ENCODE measurements at places on chromosomes 2 and 18.

GRCh38 chr2:156748221-156748620 lies 312.0 kb downstream of the GPD2 start:
- DNase-seq = no peak

- no peak for DNase-seq
Measured at GRCh38 chr2:168529900-168530561, 74.0 kb downstream of the CERS6 start.

DNA sequence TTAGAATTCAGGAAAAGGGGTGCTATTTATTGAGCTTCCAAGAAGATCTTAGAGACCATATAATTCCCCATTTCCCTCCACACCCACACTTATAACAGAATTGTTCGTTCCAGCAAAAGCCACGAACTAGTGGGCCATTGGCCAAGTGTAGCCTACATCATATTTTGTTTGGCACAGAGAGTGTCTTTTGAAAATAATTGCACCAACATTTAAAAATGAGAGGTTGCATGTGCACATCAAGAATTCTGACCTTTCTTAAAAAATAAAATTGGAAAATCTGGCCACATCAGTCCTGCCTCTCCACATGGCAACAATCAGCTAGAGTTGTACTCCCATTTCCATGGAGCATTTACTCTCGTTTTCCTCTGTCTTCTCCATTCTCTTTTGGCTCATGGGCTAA lies 655.5 kb upstream of the FANCL start:
- no peak for DNase-seq

DNA sequence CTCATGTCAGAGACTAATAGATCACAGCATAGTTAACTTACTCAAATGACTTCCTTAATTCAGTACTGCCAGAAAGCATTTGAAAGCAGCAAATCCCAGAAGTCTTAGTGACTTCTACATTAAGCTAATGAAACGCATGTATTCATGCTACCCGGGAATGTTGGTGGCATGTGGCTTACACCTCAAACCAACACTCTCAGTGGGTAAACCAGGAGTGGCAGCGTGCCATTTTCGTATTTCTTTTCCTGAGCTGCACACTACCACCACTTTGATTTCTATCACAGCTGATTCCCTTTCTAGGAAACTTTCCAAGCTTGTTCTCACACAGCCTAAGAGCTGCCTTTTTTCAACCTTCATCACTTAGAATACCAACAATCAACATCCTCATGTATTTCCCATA lies 646.6 kb downstream of the NRXN1 start:
- DNase-seq = no peak

- no peak for DNase-seq
Measured at GRCh38 chr18:54069729-54070128, 154.7 kb downstream of the MBD2 start.

DNA sequence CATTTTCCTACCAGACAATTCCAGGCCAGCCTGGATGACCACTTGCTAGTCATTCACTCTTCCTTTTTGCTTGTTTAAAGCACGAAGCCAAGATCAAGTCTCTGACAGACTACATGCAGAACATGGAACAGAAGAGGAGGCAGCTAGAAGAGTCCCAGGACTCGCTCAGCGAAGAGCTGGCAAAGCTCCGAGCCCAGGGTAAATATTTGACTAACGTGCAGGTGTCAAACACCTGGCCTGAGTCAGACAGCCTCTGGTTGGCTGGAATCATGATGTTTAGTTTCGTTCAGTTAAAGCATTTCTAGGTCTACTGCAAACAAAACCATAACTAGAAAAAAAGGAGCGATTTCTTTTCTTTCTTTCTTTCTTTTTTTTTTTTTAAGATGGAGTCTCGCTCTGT lies 44.2 kb upstream of the LYPD6B start:
- DNase-seq = no peak

DNA sequence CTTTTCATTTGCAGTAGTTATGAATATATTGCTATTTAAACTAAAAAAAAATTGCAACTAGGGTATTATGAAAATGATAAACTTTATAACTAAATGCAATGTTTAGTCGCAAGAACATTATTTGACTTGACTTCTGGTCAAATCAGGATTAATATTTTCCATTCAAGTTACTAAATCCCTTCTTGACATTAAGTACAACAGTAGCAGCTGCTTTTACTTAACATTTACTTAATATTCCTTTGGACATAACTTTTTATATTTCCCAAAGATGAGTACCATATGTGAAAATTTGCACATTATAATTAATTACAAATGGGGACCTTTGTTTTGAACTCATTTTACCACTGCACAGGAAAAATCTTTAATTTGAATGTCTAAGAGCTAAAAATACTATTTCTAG lies 74.0 kb downstream of the PMS1 start:
- no peak for DNase-seq

GRCh38 chr2:64779117-64779690 lies 125.5 kb upstream of the SERTAD2 start:
- DNase-seq = peak; percentile 92

- DNase-seq = peak; percentile 49
Measured at GRCh38 chr2:101751875-101752619, 54.5 kb downstream of the MAP4K4 start.

GRCh38 chr18:4384932-4385331 lies 70.2 kb downstream of the DLGAP1 start:
- no peak for DNase-seq

- no peak for DNase-seq
Measured at GRCh38 chr18:63150942-63151421, 168.6 kb downstream of the BCL2 start.

GRCh38 chr2:177393203-177393755 lies 706 bp downstream of the AGPS start:
- DNase-seq = peak; percentile 32

GRCh38 chr18:10072671-10073175 lies 158.9 kb downstream of the VAPA start:
- DNase-seq = peak; percentile 64

GRCh38 chr2:23199115-23199918 lies 185.7 kb upstream of the KLHL29 start:
- peak; percentile 55 for DNase-seq

GRCh38 chr2:157441072-157441454 lies 2.8 kb downstream of the CYTIP start:
- no peak for DNase-seq

GRCh38 chr2:146481629-146482028 lies 1363.2 kb upstream of the ACVR2A start:
- peak; percentile 50 for DNase-seq

DNA sequence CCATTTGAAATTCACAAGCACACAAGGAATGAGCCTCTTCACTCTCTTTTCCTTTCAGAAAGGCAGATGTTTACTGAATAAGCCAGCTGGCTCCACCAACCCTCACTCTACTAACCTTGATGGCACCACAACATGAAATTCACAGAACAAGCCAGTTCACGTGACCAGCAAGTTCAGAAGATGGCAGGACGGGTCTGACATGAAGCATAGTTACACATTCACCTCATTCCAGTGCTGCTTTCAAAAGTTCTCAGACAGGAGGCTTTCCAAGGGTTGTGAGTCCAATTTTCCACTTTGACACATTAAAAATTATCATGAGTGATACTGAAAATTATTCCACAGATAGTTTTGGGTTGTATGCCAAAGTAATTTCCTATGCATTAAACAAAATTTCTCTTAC lies 74.2 kb upstream of the MBOAT2 start:
- DNase-seq = no peak

- peak; percentile 48 for DNase-seq
Measured at GRCh38 chr2:12718711-12719399, 2.1 kb downstream of the TRIB2 start.

- DNase-seq = no peak
Measured at GRCh38 chr2:6835467-6835866, 30.2 kb downstream of the CMPK2 start.

DNA sequence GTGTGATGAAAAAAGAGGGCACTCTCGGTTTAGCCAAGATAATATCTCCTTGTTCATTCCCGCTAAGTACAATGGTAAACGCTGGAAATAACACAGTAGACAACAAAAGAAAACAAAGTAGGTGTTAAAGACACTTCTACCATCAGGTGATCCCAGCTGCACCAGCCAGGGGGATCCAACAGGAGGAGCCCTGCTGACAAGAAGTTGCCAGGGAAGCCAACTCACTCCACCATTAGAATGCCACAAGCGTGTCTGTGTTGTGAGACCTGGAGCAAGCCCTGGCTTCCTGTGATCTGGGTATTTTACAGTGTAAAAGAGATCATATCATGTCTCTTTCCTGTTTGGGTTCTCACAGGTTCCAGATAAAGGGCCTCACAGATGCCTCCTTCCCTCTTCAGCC lies 117.0 kb downstream of the GRB14 start:
- DNase-seq = no peak

GRCh38 chr2:1231466-1232063 lies 181.7 kb upstream of the TPO start:
- DNase-seq = no peak

DNA sequence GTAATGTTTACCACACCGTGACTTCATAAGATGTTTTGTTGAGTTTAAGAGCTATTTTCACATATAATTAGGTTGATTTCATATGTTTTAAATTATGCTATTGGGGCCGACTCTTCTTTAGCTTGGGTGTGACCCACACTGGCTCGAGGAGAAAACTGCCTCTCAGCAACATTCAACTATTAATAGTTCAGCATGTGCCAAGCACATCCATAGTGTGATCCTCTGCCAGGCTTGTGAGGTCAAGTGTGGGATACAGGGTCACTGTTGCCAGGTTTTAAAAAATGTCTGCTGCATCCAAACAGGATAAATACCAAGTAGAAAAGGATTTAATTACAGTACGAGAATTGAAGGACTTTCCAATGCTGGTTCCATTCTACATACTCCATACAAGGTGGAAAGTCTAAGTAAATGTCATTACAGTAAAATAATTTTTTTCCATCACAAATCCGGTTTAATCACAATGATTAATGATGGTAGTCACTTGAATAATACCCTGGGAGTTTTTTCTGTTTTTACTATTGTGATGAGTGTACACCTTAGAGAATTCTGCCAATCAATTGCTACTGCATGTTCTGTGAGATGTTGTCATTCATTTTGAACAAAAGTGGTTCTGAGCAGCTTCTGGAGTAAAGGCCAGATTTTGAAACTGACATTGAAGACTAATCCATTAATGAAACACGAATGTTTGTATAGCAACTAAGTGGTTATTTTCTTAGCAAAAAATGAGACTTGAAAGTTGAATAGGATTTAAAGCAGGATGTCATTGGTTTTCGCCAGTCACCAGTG lies 84.5 kb downstream of the ABI2 start:
- no peak for DNase-seq

- peak; percentile 42 for DNase-seq
Measured at GRCh38 chr2:24048769-24049484, 614 bp upstream of the FKBP1B start.

DNA sequence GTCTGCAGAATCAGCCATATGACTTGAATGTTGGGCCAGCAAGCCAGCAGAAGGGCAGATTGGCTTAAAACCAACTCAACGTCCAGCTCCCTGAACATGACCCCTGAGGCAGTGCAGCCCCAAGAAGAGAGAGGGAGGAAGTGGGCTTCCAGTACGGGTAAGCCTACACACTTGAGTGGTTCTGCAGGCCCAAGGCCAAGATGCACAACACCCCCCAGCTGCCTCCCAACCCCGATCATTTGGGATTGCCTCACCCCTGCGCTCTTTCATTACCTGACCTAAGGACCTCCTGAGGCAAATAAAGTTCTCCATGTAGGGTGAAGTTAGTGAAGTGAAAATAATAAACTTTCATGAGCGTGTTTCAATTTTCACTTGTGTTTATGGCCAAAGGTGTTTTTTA lies 536.0 kb downstream of the TNS1 start:
- no peak for DNase-seq

DNA sequence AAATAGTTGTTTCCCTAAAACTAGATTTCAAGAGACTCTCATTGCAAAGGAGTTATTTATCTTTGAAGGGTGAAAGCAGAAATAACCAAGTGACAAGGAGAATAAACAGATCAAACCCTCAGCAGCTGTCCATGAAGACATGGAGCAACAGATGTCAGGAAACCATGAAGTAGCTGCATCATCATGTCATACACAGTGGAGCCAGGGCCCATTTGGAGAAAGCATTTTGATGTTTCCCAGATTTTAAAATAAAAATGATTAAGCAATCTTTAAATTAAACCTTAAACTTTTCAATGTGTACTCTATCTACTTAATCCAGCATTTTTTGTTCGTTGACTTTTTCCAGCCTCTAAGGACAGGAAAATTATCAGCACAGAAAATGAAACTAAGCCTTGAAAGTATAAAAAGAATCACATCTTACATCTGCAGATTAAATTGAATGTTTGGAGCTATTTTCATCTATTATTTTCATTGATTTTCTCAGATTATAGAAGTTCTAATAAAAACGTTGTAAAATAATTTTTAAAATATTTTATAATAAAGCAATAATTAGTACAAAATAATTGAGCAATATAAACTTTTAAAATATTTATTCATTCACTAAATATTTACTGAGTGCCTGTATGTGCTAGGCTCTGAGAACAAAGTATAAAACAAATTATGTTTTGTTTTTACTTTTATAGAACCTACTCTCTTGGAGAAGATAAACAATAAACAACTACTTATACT lies 860.1 kb downstream of the BCL11A start:
- no peak for DNase-seq

Measured in ELR (cell line).